ENCODE measurements at places on chromosomes 12 and 14. TPM values are rescaled to one million over a fixed set of nuclear protein-coding genes. Genes with fewer than 3 reads are reported as not detected.

DNA sequence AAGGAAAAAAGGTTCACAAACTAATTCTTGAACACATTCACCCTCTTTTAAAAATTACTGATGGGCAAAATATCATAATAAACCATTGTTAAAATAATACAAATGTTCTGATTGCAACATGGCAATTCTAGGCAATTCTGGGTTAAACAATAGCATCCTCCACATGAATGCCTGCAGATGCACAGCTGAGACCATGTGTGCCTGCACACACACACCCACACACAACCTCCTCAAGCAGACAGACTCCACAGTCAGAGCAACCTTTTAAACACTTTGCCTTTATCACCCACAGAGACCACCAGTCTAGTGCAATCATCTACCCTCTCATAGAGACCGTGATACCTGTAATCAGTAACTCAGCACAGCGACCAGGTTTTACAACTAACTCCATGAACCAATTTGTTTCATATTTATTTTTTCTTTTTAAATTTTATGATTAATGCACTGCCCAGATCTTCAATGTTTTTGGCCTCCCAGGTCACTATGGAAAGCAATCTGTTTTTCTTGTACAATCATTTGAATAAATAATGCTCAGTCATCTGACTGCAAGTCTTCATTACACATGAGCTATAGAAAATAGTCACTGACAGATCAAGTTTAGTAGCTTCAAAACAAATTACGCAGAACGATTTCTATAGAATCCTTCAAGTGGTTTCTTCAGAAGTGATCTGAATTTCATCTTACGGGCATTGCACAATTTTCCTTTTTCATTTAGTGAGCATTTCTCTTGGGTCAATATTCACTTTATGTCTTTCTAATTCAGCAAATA lies 105.8 kb downstream of the PRKD1 start:
- DNase-seq, result no peak

DNA sequence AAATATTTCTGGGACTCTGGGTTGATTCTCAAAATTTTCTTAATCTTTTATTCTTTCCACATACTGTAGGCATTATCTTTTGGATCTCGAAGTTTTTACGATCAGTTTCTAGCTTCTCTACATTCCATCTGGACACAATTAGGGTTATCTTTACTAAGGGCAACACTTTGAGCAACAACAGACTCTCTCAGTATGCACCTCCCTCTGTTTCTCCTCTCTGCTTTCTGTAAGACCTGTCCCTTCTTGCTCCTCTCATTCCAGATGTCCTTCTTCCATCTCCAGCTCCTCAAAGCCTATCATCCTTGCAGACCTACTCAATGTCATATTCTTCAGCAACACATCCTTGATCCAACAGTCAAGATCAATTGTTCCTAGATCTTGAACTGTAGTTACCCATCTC lies 457.0 kb downstream of the SLC6A15 start:
- no peak for DNase-seq

GNG2 gene
- total RNA-seq, result 8.1 TPM

DNA sequence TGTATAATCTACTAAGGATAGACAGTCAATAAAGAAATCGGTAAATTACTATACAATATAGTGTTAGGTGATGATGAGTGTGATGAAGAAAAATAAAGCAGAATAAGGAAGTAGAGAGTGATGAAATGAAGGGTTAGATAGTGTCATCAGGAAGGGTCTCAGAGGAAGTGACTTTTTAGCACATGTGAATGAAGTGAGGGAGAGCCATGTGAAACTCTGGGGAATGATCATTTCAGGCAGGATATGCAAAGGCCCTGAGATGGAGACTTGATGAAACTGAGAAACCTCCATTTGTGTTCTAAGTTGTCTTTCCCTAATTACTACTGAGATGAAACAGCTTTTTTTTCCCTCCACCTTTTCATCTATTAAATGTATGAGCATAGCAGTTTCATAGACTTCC lies 19.4 kb upstream of the GNPTAB start:
- DNase-seq, result no peak

TBX3 gene
- 10.6 TPM for total RNA-seq

- no peak for DNase-seq
Observed at GRCh38 chr12:42585154-42585840, 4.2 kb downstream of the PRICKLE1 start.

GLIPR1L1 gene
- not detected for total RNA-seq

CNTN1 gene
- 0.61 TPM for total RNA-seq
